ENCODE measurements at places on chromosomes 1 and 21.

DNA sequence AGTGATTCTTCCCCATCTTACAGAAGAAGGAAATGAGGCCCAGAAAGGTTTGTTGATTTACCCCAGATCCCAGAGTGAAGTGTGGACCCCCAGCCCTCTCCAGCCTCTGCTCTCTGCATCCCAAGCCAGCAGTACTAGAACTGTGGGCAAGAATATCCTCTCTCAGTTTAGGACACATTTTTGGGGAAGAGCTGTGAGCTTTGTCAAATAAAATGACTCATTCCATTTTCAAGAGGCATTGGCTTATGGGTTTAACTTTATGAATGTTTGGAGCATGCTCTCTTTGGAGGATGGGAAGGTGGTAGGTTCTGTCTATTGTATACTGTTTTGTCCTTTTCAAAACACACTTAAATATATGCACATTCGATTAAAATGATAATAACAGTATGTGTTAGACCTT, 70.6 kb upstream of the CNTN2 start:
- DNase-seq = no peak

GRCh38 chr1:24705260-24706073, 39.8 kb upstream of the CLIC4 start:
- peak; percentile 59 for DNase-seq

DNA sequence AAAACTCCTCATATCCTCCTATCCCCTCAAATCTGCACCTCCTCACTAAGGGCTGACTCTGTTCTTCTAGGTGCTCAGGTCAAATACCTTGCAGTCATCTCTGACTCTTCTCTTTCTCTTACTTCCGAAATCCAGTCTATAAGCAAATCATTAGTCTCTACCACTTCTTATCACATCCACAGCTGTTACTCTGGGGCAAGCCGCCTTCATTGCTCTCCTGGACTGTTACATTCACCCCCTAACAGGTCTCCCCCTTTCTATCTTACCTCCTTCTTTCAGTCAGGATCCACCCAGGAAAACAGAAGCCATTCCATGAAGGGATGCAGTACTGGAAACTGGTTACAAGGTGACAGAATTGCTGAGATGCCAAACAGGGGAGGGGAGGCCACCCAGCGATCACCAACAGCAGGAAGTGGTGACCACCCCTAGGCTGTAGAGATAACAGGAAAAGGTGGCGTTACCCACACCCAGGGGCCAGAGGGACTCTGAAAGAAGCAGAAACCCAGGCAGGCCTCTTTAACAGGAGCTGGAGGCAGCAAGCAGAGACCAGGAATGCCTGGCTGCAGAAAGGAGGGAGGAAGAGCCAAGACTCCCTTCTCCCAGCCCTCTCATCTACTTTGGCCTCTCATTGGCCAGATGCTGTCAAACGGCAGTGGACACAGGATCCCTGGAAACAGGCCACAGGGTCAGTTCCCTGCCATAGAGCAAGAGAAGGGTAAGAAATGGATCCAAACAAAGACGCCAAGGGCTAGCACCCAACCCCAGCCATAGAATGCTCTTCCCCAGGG, 55.5 kb upstream of the FOXO6 start:
- DNase-seq = no peak

GRCh38 chr1:4530166-4530785, 124.1 kb upstream of the AJAP1 start:
- DNase-seq = no peak

- no peak for DNase-seq
These were observed 1.2 kb downstream of the LRP8 start for GRCh38 chr1:53326598-53327181.

- DNase-seq = no peak
These were observed 106.7 kb upstream of the C8B start for GRCh38 chr1:57072401-57073110.

- DNase-seq = no peak
These were observed 178.6 kb upstream of the HMGB4 start for GRCh38 chr1:33685256-33685655.

GRCh38 chr1:24643363-24644099, 429 bp downstream of the SRRM1 start:
- no peak for DNase-seq

DNA sequence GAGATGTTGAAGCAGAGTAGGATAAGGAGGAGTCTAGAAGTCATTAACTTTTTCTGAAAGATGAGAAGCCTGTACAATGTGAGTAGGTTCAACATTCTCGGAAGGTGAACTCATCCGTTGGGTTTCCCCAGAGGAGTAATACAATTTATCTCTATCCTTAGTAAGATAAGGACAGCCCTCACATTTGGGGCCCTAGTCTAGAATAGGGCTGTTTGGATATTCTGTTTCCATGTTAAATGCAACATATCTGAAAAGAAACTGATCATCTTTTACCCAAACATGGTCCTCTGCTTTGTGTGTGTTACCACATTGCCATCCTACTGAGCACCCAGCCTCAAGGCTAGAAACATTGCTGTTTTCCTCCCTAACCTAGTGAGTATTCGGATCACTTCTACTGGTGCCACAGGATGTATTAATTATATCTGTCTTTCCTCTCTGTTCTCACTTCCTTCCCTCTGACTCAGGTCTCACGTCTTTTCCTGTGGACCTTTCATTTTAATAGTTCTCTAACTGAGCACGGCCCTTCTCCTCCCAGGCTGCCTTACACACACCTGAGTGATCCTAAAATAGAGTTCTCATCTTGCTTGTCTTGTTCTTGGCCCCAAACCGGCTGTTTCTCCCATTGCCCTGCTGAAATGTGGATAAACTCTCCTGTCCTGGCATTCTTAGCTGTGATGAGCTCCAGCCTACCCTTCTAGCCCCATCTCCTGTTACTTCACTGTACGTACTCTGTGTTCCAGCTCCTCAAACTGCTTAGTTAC, 91.7 kb downstream of the CDC14A start:
- no peak for DNase-seq

GRCh38 chr1:185324118-185324517, 7.1 kb upstream of the IVNS1ABP start:
- no peak for DNase-seq

DNA sequence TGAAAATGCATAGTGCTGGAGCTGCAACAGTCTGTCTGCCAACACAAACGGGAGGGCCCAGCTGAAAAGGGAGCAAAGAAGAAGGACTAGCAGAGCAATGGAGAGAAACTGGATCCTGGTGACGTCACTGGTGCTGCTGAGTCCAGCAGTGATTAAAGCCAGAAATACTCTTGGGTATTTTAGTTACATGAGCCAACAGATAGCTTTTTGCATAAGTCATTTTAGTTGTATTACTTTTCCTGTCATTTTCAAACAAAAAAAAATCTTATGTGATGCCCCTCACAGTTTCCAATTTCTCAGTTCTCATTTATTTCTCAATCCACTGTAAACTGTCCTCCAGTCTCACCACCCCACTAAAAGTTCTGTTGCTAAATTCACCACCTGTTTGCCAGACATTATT, 38.7 kb upstream of the NEK7 start:
- peak; percentile 35 for DNase-seq

DNA sequence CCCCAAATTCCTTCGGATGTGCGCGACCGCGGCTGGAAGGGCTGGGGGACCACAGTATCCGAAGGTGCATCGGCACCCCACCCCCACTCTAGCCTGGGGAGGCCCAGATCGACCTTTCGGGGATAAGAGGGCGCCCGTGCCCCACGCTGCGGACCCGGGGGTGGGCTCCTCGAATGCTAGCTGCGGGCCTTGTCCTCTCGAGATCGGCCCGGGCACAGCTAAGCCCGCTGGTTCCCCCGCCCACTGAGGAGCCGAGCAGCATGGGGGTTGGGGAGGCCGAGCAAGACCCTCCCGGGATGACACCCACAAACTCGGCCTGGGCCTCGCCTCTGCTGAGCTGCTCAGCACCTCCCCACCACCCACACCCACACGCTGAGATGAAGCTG, 653 bp upstream of the IFFO2 start:
- no peak for DNase-seq

- no peak for DNase-seq
These were observed 125.9 kb upstream of the EDN2 start for GRCh38 chr1:41610361-41610760.

- peak; percentile 71 for DNase-seq
These were observed 51.8 kb downstream of the EDN2 start for GRCh38 chr1:41432481-41433280.

GRCh38 chr21:34815831-34816705, 147.3 kb downstream of the CLIC6 start:
- DNase-seq = no peak

DNA sequence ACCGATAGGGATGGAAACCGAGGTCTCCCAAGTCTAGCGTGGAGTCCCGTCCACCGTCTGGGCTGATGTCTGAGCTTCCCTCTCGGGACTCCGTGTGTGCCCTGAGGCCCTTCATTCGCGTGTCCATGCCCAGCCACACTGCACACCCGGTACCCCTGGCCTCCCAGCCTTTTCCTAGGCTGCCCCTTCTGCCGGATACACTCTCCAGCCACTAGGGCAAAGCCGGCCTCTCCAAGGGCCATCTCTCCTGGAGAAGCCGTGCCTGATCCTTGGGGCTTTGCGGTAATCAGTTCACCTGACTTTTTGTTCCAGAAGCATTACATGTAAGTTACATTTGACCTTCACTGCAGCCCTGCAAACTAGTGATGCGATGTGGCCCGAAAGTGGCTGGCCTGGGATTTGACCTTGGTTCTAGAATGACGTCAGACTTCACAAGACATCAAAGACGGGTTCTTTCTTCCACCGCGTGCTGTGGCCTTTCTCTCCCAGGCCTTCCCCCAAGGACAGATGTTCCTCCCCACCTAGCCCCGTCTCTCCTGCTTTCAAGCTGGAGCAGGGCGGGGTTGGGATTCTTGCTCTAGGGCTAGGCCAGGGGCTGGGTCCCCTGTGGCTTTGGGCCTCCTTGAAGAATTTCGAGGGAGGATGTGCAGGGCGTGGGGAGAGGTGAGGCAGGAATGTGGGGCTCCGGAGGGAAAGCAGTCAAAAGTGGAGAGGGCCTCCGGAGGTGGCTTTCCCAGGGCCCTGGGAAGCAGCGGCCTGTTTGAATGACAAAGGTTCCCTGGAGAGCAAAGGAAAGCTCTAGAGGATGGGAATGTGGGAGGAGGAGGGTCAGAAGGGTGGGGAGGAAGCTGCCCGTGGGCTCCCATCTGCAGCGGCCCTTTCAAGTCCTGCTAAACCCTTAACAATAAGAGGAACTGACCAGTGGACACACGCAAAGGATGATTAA, 49.7 kb upstream of the SLC2A1 start:
- no peak for DNase-seq

DNA sequence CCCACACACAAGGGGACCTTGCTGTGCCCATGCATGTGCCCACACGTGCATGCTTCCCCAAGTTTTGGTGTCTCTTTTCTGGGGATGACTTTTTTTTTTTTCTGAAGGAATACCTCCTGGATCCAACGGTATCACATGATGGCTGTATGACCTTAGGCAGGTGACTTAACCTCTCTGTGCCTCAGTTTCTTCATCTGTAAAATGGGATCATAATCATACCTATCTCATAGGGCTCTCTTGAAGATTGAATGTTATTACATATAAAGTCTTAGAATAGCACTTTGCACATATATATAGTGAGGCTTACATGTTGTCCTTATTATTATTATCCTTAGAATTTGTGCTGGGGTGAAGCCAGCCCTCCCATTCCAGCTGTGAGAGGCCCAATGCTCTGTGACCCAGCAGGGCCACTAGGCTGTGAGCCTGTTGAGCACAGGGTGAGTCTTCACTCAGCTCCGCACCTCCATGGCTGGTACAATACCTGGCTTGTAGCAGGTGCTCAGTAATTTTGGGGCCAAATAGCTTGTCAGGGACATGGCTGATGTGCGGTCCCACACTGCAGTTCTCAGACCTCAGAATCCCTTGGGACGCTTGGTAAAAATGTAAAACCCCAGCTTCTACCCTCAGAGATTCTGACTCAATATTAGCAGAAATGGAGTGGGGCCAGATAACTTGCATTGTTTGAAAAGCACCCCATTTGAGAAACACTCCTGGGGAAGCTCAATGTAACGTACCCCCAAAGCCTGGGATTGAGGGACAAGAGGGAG, 20.6 kb downstream of the STUM start:
- DNase-seq = no peak

DNA sequence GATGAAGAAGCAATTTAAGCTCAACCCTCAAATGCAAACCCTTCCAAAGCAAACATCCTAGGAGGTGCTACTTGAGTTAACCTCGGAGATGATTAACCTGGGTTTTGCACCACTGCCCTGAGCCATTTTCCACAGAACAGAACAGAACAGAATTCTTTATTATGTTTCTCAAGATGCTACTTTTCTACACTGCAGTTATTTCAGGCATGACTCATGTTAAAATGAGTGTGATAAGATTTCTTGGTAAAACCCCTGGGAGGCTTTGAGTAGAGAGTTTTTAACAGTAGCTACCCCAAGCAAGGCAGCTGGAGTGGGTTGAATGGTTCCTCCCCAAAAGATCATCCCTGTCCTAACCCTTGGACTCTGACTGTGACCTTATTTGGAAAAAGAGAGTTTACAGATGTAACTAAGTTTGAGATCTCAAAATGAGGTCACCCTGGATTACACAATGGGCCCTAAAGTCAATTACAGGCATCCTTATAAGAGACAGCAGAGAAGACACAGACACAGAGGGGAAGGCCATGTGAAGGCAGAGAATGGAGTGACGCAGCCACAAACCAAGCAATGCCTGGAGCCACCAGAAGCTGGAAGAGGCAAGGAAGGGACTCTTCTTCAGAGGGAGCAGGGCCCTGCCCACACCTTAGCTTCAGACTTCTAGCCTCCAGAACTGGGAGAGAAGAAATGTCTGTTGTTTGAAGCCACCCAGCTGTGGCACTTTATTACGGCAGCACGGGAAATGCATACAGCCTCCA, 153.4 kb downstream of the ETS2 start:
- DNase-seq = no peak

All from NCI-H446 (cell line).